Right hindlimb (tissue), 1 donor: ENCODE measurements at places on chromosomes 12 and 14.

DNA sequence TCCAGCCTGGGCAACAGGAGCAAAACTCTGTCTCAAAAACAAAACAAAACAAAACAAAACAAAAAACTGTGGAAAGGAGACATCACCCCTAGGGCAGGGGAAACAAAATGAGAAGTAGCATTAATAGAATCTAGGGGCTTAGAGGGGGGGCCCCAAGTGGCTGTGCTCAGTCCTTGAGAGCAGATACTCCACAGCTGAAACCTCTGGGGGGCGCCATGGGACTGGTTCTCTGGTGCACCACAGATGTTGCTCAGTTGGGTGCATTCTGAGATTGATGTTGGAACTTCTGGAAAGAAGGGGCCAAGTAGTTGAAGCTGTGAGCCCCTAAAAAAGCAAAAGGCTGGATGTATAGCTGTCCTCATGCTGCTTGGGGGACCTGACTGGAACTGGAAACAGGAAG is 11.8 kb upstream of the SYNE2 start:
- DNase-seq: no peak

DNA sequence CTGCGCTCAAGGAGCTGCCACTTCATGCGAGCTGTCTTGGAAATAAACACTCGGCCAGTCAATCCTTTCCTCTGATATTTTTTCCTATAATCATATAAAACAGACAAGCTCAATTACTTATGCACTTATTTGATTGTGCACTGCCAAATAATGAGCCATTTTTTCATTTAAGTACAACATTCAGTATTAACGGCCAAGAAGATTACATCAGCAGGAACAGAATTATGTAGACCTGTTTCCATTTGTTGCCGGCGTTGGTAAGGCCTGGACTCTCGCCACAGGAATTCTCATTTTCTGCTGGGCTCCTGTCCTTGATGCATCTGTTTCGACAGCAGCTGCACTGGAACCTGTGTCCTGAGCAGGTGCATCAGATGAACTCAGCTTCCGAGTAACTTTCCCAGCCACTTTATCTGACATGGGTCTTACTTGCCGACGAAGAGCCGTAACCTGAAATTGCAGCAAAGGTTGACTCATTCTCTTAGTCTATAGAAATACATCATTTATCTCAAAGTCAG is 110.2 kb downstream of the KIF21A start:
- peak; percentile 15 for DNase-seq

- DNase-seq: no peak
Measured at GRCh38 chr12:13124656-13125505, 21.4 kb upstream of the GSG1 start.

DNA sequence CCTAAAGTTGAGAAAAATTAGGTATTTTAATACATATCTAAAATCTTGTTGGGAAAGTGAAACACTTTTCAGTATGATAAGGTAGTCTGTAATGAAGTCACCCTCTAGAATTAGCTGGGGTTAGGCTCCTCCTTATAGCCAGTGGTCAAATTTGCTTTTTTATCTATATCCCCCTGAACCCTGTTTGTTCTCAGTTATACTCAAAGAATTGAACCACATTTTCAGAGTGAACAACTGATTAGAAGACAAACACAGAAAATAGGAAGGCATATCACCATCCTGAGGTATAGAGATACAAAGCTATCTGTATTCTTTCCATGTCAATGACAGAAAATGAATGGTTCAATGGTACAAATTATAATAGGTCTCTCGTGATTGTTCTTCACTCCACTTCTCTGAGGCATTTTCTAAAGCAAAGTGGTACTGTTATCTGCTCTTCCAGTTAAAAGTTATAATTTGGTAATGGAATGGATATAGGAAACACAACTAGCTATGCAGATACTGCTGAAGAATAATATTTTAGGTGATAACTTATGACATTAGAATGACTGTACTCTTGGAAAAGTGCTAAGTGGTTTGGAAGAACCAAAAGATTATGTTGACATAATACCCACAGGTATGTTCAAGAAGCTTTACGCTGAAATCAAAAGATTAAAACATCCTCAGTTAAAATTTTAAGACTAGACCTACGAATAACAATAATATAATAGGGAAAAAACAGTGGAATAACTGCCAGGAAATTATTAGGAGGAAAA is 27.6 kb downstream of the WASHC3 start:
- no peak for DNase-seq

GRCh38 chr12:58881816-58882215 is 38.5 kb downstream of the LRIG3 start:
- no peak for DNase-seq

- peak; percentile 4 for DNase-seq
Measured at GRCh38 chr14:100580316-100581227, 6.6 kb downstream of the BEGAIN start.

DNA sequence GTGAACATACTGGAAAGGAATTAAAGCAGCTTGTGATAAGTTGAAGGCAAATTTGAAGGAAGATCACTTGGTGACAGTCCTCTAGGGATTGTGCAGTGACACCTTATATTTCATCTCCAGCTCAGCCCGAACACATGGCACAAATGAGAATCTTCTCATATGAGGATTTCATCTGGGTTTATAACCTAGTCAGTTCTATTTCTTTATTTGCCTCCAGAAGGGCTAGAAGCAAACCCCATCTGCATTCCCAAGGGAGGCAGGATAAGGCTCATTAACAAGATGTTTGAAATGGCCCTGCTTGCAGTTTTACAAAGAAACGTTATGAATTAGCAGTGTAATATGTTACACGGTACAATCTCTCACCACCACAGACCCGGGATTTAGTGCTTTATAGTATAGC is 90.7 kb upstream of the KRR1 start:
- no peak for DNase-seq

GRCh38 chr12:89069431-89069830 is 282.9 kb downstream of the DUSP6 start:
- no peak for DNase-seq

- DNase-seq: no peak
Measured at GRCh38 chr14:105292826-105293711, 7.7 kb downstream of the BRF1 start.

- DNase-seq: no peak
Measured at GRCh38 chr14:89131004-89131750, 285.9 kb downstream of the FOXN3 start.

DNA sequence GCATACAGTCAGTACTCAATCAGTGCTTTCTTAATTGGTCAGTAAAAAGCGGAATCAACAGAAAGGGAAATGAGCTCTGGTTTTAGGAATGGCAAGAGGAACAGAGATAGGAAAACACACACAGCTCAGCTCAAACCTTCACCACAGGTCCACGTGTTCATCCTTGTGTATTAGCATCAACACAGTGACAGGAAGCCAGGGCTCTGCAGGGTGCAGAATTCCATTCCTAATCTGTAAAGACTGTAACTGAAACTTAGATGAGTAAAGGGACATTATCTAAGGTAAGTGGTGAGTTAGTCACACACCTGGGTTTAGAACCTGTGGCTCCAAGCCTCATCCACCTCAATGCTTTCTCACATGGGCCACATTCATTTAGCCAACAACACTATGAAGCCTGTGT is 1242.2 kb upstream of the TMEM132C start:
- DNase-seq: no peak

DNA sequence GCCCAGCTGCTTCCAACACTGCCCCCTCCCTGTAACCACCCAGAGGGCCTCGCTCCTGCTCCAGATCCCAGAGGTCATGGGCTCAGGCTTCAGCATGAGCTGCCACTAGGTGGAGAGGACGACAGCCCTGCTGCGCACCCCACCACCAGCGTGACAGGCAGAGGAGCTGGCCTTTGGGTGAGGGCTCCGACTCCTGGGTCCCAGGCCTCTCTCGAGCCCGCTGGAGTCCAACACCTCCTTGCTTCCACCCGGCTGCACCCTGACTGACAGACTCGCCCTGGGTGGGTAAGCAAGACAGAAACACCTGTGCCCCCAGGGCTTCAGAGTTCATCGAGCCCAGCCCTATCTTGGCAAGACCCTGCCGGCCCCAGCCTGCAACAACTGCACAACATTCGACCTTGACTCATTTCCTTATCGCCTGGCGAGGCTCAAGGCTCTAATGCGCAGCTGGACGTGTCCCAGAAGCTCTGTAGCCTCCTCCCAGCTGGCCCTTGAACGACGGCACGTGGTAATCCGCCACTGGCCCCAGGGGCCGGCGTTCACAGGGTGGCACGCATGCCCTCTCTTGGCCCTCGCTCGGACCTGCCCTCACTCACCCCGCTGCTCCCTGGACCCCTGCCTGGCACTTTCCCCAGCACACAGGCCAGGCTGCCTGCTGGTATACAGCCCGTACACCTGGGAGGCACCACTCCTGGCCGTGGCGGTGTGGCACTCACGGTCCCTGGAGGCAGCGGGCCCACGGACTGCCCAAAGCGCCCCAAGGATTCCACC is 28.0 kb downstream of the VPS37B start:
- peak; percentile 21 for DNase-seq

GRCh38 chr12:24742378-24742777 is 206.5 kb downstream of the BCAT1 start:
- no peak for DNase-seq

DNA sequence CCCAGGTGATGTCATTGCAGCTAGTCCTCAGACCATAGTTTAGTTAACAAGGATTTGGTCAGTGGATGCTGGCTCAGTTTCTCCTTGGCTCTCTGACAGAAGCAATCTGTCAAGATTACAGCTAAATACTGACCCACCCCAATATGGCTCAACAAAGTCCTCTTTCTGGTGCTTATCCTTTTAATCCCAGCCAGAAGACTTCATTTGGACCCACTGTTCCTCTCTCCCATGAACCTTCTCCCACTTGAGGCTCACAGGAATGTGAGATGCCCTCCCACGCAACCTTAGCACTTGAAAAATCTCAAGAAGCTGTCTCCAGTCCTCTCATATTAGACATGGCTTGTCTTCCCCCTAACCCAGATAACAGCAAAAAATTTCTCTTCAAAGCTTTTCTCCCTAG is 47.7 kb downstream of the C12orf50 start:
- no peak for DNase-seq

DNA sequence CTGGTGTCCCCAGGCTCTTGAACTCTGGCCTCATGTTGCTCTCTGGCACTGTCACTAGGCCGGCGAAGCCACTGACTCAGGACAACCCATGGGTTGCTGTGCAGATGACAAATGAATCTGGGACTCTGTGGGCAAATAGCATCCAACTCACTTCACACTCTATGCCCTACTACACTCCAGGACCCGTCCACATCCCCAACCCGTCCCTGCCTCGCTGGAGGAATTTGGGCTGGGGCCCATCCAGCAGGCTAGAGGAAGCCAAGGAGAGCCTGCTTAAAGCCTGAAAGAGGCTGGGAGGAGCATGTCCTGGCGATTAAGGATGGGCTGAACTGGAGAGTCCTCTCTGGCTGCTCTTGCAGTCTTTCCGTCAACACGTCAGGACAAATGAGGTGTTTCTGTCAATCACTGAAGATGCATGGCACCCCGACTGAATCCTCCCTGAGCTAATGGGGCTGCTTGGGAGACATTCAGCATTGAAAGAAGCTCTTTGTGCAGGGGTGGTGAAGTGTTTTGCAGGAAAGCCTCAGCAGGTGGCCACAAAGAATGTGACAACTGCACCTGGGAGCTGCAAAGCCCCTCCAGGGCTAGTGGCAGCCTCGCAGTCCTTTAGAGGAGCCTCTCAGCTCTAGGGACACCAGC is 71.7 kb downstream of the ANO2 start:
- peak; percentile 63 for DNase-seq

GRCh38 chr14:80653956-80654355 is 287.6 kb downstream of the CEP128 start:
- no peak for DNase-seq

DNA sequence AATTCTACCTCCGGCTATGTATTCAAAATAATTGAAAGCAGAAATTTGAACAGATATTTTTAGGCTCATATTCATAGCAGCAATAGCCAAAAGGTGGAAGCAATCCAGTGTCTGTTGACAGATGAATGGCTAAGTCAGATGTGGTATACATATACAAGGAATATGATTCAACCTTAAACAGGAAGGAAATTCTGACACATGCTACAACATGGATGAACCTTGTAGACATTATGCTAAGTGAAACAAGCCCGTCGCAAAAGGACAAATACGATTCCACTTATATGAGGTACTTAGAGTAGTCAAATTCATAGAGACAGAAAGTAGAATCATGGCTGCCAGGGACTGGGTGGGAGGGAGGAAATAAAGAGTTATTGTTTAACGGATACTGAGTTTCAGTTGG is 331.6 kb downstream of the PCNX1 start:
- no peak for DNase-seq

GRCh38 chr12:64923536-64923935 is 99.1 kb downstream of the TBC1D30 start:
- DNase-seq: no peak

- DNase-seq: no peak
Measured at GRCh38 chr14:82180139-82180538, 646.5 kb upstream of the SEL1L start.

- DNase-seq: peak; percentile 66
Measured at GRCh38 chr14:90381011-90381786, 15.6 kb upstream of the CALM1 start.

DNA sequence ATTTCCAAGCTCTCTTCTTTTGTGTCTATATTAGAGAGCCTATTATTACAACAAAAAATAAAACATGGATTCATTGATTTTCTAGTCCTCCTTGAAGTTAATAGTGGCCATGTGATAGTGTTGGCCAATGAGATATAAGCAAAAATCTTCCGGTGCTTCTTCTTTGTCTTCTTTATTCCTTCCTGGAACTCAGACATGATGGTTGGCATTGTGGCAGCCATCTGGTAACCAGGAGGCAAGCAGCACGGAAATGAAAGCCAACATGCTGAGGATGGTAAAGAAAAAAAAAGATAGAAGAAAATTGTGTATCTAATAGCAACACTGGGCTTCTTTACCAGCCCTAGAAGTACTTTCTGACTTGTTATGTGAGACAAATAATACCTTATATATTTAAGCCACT is 50.8 kb upstream of the SEL1L start:
- no peak for DNase-seq
